ENCODE measurements at places on chromosomes 11 and 22.
A peak's percentile ranks its signal among the peaks of the same experiment; 100 is the strongest.

- no peak for DNase-seq
Observed at GRCh38 chr22:24584871-24585411, 7.9 kb downstream of the LRRC75B start.

GRCh38 chr11:12787847-12788246 is 113.6 kb downstream of the TEAD1 start:
- no peak for DNase-seq

DNA sequence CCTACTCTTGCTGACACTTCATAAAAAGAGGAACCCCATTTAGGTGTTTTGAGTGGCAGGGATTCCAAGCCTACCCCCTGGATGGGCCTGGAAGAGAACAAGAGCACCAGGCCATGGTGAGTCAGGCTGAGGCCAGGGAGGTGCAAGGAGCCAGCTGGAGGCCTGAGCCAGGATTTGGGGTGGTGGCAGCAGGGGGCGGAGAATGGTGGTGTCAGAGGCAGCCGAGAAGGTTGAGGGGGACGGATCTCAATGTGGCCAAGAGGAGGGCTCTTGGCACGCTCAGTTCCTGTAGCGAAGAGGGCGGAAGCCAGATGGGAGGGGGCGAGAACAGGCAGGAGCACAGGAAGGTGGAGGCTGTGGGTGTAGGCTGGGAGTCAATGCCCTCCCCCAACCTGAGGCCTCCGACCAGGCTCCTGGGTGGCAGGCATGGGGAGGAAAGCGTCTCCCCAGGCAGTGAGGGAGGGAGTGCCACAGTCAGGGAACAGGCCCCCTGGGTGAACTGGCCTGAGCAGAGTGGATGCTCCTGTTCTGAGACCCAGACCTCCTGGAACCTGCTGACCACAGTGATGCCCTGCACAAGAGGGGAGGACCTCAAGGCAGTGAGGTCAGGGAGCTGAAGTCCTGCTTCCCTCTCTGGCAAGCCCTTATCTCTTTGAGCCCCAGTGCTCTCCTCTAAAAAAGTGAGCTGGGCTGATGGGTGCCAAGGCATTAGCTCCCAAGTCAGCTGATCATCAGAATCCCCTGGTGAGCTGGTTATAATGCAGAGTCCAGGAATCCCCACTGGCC is 13.9 kb downstream of the RTN4RL2 start:
- DNase-seq = no peak

GRCh38 chr11:37712251-37712650 is 1114.2 kb upstream of the RAG2 start:
- DNase-seq = no peak

GRCh38 chr11:14308897-14309387 is 50.0 kb downstream of the RRAS2 start:
- DNase-seq = no peak

DNA sequence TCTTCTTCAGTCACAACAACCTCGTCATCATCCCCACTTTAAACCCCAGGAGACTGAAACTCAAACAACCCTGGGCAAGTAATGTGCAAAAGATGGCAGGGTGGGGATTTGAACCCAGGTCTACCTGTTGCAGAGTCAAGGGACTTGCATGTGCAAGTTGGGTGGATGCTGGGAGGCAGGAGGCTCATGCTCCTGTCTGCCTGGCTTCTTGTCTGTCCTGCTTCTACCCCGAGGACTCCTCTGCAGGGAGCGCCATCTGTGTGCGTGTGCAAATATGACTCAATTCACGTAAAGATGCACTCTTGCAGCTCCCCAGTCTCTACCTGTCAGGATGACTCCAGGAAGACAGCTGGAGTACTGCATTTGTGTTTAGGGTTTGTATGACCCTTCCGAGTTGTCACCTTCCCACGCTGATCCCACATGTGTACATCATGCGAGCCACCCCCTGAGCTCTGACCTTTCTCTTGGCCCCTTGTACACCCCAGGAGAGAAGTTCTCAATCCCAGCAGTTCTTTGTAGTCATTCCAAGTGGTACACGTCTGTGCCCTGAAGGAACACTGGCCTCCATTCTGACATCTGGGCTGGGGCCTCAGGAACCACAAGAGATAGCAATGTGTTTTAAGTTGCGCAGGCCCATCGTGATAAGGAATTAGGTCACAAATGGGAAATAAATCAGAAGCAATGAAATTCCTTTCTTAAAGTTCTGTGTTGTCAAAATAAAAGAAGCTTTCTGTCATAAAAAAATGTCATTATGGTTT is 95.7 kb downstream of the CWC15 start:
- DNase-seq = no peak

DNA sequence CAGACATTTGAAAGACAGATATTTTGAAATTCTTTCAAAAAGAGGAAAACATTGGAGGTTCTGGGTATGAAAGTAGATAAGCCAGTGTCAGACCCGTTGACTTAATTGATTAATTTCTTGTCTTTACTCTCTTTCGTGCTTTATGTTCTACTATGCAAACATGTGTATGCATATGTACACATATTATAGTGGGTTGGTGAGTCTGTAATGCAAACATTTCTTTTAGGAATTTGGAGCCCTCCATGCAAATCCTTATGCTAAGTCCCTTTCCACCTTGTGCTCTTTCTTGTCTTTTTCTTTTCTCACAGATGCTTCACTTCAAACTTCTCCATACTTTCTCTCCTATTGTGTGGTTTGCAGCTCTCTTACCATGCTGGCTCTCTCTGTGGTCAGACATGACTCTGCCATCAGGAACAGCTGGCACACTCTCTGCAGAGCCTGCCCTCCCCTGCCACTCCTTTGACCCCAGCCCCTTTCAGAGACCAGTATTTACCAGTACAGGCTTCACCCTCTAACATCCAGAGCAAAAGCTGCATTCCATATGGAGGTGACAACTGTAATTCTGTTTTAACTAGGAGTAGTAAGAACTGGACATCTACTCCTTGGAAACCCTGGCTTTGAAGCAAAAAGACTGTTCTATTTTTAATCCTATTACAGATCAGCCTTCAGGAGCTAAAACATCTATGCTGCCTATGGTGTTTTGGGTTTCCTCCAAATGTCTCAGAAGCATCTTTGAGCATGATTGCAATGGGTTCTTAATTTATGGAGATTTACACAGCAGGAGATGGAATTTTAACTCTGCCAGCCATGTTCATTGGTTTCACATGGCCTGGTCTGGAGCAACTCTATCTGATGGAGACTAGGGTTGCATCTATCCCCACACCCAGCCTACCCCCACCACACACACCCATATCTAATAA is 386.9 kb upstream of the FAT3 start:
- DNase-seq = no peak

DNA sequence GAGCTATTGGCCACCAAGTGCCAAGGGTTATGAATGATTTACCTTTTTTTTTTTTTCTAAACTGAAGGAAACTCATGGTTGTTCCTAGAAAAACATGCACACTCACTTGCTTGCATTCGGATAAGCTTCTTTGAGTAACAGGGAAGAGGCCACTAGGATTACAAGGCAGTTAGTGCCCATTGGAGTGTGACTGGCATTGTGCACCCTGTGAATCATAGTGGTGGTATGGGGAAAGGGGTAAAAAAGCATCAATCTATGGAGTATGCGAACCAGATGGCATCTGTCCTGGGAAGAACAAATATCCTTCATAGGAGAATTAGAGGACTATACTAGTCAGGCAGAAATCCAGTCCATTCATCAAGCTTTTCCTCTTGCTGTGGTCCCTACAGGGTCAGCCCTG is 24.2 kb downstream of the CD44 start:
- DNase-seq = no peak

GRCh38 chr11:101030692-101031091 is 98.9 kb downstream of the PGR start:
- DNase-seq = no peak

- no peak for DNase-seq
Observed at GRCh38 chr11:87454241-87454640, 416.5 kb downstream of the TMEM135 start.

- no peak for DNase-seq
Observed at GRCh38 chr11:110525883-110526282, 96.1 kb downstream of the FDX1 start.

DNA sequence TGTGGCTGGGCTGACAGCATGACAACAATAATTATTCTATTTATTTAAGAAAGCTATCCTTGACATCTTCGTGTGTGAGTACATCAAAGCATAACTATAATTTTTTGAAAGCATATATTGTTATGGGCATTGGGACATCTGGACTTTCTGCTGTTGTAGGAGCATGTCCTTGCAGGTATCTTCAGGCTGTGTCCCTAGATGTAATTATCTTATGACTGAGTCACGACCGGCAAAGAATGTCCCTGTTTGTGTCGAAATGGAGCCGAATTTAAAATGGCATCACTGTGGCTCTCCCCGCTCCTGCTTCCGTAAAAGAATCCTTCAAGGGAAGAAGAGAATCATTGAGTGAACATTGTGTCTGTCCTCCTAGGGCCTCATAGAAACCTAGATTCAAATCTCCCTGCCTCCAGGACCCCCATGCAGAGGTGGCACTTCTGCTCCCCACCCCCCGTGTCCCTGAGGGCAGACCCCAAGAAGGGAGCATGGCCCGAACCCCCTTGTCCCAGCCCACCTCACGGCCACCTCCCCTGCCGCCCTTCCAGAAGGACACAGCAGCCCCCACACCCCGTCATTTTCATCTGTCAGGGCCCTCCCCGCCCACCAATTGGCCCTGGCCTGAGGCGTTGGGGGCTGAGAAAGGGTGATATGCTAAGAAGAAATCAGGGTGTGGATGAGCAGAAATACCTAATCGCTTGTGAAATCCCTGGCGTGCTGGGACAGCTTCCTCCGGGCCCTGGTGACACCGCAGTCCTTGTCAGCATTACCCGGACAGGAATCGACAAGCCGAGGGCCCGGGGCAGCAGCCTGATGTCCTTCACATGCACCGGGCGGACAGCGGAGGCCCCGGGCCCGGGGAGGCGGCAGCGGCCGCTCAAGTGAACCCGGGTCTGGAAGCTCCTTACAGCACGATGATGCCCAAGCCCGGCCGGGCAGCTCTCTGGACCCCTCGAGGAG is 48.6 kb upstream of the SLC22A12 start:
- no peak for DNase-seq

GRCh38 chr11:70109903-70110302 is 31.8 kb downstream of the ANO1 start:
- no peak for DNase-seq

GRCh38 chr22:37677493-37677974 is 2.1 kb downstream of the LGALS1 start:
- DNase-seq = no peak

- no peak for DNase-seq
Observed at GRCh38 chr22:39728236-39728860, 157.8 kb downstream of the CACNA1I start.

- no peak for DNase-seq
Observed at GRCh38 chr11:120516461-120517389, 5.2 kb downstream of the GRIK4 start.

- no peak for DNase-seq
Observed at GRCh38 chr11:57100638-57101331, 81.0 kb upstream of the LRRC55 start.

DNA sequence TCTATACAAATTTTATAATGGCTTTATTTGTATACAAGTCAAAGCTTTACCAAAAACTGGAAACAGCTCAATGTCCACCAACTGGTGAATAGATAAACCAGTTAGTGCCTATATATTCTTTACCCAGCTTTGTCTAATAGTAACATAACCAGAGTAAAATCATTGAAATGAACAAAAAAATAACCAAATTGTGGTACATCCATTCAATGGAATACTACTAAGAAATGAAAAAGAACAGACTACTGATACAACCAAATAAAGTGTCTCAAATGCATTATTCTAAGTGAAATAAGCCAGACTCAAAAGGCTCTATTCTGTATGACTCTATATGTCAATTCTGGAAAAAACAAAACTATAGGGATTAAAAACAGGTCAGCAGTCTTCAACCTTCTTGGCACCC is 40.9 kb upstream of the LDLRAD3 start:
- no peak for DNase-seq

DNA sequence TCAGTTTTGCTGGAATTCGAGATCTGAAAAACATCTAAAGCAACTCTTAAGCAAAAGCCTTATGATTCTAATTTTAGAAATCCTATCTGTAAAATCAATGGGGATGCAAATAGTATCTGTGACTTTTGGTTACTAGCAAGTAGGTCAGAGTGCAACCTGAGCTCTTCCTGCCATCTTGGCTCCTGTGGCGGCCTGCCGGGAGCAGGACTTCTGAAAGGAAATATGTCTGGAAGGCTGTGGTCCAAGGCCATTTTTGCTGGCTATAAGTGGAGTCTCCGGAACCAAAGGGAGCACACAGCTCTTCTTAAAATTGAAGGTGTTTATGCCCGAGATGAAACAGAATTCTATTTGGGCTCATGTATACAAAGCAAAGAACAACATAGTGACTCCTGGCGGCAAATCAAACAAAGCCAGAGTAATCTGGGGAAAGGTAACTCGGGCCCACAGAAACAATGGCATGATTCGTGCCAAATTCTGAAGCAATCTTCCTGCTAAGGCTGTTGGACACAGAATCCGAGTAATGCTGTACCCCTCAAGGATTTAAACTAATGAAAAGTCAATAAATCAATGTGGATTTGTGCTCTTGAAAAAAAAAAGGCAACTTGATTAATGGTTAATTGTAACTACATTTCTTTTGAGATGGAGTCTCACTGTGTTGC is 1.7 kb downstream of the SAMM50 start:
- no peak for DNase-seq

- no peak for DNase-seq
Observed at GRCh38 chr22:50086526-50086925, 1.3 kb upstream of the MLC1 start.

- DNase-seq = no peak
Observed at GRCh38 chr11:126452241-126453101, 97.0 kb downstream of the ST3GAL4 start.

- peak; percentile 8 for DNase-seq
Observed at GRCh38 chr11:114846416-114846791, 168.1 kb downstream of the NXPE2 start.

DNA sequence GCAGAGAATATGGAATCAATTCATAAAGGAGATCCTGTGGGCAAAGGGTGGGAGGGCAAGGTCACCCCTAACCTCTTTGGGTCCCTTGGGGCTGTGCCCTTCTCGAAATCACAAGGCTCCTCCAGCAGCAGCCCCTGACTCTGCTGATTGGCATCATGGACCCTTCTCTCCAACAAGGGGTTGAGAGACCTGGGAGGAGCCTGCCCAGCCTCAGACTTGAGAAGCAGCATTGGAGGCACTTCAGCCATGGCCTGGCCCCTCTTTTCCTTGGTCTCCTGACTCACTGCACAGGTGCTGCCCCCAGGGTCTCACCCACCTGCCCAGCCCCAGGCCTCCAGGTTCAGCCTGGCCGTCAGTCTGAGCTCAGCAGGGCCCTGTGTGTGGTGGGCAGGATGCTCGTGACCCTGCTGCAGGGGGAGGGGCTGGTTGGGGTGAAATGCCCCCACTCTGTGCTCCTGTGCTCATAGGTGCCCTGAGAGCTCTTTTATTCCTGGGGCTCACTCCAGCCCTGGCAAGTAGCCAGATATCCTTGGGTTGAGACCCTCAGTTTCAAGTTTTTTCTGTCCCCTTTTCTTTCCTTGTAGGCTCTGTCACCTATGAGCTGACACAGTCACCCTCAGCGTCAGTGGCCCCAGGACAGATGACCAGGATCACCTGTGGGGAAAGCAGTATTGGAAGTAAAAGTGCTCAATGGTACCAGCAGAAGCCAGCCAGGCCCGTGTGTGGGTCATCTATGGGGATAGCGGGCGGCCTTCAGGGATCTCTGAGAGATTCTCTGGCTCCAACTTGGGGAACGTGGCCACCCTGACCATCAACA is 110.8 kb downstream of the GGTLC2 start:
- DNase-seq = no peak

GRCh38 chr11:42249956-42250355 is 790.5 kb upstream of the LRRC4C start:
- DNase-seq = no peak

GRCh38 chr11:11265994-11266606 is 87.0 kb downstream of the CSNK2A3 start:
- DNase-seq = no peak

GRCh38 chr11:133230431-133230830 is 301.9 kb downstream of the OPCML start:
- DNase-seq = no peak
